ENCODE measurements at places on chromosomes 3 and 15. TPM values are rescaled to one million over a fixed set of nuclear protein-coding genes. Genes with fewer than 3 reads are reported as not detected.

Gene CDHR4
- total RNA-seq: not detected

Gene FGF7
- total RNA-seq: 50.0 TPM

Gene DLL4
- total RNA-seq: 5.9 TPM

DNA sequence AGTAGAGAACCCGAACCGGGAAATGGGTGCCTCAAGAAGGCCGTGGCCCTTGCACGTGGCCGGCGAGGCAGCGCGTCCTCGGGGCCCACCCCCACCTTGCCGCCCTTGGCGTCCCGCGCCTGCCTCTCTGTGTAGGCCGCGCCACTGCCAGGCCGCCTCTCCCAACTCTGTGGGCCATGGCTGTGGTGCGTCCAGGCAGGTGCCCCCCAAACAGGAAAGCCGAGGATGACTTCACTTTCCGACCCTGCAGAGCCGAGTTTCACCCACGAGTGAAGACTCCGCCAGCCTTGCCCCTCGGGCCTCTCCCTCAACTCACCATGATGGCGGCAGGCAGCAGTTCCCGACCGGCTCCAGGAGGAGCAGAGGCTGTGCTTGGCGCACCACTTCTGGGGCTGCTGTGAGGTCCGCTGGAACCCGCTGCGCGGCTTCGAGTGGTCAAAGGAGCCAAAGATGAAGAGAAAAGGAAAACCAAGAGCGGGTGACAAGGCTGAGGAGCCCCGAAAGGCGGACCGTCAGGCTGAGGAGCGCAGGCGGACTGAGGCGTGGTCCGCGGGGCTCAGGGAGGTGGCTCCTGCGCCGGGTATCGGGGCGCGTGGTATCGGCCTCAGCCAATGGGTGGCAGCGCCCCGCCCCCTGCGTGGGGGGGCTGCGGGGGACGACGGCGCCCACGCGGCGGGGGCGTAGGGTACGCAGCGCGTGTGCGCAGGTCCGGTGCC is at the start of gene DAZL:
TSS of gene DAZL (minus strand) at position 537 of the 716 bp plus-strand sequence. CDS start at position 319, 218 bp downstream.
- DNase-seq: no peak

- DNase-seq: no peak
Observed at GRCh38 chr3:156509189-156510174, 45.4 kb downstream of the SSR3 start.

DNA sequence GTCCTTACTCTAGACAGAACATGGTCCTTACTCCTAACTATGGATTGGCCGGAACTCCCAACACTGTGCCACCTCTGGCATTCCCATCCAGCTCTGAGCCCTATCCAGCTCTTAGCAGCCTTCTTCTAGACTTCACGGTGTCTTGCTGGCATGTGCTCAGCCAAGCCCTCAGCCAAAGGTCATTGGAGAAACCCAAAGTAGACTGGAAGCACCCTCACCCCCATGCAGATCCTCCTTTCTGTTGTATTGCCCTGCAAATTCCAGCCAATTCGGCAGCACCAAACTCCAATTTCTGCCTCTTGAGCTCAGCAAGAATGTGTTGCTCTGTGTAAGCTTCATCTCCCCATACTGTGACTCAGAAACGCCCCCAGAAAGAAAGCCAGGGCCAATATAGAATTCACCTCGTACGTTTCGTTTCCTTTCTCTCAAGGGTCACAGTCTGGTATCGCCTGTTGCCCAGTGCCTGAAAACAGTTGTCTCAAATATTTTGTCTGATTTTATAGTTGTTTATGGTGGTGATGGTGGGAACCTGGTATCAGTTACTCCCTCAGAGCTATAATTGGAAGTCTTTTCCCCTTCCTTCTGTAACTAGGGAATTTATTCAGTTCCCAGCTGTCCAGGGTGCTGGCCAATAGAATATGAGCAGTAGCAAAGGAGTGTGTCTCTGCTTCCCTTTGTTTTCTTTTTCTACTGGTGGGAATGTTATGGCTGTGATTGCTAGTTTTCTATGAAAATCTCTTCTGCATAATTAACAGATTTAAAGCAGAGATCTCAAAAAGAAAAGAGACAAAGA is 28.4 kb upstream of the EPHB3 start:
- DNase-seq: no peak

DNA sequence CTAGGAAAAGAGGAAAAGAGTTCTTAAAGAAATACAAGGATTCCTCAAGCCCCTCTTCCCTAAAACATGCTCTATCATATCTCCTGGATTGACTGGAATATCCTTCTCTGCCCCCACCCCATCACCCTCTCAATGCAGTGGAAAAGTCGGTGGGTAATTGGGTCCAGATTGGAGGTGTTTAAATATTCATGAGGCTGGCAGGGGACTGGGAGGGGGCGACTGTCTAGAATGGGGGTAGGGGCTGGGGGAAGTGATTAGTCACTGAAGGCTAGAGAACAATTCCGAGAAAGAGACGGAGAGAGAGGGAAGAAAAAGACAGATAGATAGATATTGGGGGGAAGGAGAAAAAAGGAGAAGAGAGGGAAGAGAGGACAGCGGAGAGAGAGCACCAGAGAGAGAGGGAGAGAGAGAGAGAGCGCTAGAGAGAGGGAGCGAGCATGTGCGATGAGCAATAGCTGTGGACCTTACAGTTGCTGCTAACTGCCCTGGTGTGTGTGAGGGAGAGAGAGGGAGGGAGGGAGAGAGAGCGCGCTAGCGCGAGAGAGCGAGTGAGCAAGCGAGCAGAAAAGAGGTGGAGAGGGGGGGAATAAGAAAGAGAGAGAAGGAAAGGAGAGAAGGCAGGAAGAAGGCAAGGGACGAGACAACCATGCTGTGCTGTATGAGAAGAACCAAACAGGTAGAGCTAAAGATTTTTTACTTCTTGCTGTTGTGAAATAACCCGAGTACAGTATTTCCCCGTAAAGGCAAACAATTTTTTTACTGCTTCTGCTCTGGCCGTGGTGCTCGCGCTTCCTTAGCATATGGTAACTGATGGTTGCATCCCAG is at the start of gene GAP43:
TSS of gene GAP43 (plus strand) at position 467 of the 825 bp plus-strand sequence. CDS start at position 647, 180 bp downstream.
- DNase-seq: peak; percentile 55
